ENCODE measurements at places on chromosomes 7 and 10.

DNA sequence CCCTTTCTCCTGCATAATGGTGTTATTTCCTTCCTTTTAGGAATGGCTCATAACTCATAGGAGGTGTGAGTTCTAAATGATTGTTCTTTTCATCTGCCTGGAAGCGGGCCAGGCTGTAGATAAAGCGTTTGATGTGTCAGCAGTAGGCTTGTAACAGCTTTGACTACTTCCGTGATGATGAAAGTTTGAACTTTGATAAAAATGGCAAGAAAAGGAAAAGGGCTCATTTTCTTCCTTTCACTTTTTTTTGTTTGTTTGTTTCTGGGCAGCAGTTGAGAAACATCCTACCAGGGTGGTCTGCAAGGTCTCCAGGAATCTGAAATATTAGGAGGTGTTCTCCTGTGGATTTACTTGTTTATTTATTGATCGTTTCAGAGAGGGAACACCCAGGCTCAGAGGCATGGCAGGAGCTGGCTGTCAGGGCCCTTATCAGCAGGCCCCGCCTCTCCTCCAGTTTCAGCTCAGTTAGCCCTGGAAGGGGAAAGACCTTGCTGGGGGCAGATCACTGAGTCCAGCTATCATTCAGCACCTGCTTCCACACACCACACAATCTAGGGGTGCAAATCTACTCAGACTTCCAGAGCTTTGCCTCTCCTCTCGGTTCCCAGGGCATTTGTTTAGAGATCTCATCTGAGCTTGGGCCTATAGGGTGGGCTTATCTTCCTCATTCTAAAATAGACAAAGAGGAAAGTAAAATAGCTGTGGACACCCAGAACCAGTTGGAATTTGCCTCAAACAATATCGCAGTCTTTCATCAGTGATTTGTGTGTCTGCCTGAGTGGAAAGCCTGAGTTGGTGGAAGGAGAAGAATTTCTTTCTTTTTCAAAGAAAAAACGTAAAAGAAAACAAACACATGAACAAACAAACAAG lies 130.9 kb downstream of the BMPER start:
- no peak for DNase-seq

DNA sequence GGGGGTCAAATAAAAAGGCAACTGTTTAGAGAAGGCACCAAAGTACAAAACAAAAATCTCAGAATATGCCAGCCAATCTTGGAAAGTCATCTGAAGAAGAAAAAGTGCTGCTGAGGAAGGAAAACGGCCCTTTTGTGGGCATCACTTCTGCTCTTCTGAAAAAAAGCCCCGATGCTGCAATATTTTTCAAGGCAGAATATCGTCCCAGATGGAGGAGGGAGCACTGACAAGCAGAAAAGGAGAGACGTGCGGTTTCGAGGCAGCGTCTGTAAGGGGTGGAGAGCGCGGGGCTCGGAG lies 959 bp upstream of the ATRNL1 start:
- DNase-seq, result no peak

GRCh38 chr7:128431221-128431620 lies 21.4 kb upstream of the IMPDH1 start:
- no peak for DNase-seq

GRCh38 chr7:7005303-7005702 lies 177.0 kb upstream of the C1GALT1 start:
- DNase-seq, result no peak

DNA sequence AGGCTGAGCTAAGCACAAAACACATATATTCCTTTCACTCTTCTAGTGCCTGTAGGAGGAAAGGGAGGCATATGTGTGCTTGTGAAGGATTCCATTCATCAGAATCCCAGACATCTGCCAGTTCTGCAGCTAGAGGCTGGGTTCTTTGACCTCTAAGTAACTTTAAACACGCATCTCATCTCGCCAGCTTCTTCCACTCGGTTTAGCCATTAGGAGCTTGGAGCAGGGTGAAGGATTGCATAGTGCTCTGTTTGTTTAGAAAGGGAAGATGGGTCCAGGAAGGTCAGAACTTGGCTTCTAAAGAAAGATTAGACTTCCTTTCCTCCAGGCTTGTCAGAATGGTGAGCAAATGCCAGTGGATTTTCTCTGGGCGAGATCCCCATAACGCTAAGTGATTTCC lies 43.6 kb downstream of the HK1 start:
- DNase-seq, result no peak

DNA sequence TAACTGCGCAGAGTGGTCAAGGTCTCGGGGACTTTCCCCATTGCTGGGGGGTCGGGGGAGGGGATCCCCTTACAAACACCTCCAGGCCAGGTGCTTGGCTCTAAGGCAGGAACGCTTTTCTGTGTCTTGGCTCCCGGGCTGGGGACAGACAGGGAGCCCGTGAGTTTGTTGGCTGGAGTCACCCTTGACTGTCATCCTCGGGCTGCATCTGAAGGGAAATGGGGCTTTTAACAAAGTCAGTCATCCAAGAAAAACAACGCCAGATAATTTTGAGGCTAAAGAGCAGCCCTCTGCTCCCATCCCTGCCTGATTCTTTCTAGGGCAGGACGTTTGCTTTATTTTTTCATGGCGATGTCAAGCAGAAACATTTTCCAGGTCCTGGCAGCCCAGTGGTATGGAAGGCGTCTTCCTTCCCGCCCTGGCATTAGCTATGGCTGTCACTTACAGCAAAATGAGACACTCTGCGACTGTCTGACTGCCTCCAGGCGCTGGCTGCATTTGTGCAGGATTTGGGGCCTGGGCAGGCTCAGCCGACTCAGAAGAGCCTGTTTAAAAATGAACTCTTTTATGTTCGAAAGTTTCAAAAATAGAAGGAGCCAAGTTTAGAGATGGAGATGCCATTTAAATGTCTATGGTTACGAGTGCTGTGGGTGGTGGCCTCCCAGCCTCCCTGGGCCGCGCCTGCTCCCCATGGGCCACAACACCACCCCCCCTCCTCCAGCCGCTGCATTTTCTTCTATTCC lies 54.7 kb upstream of the TNS3 start:
- DNase-seq, result no peak

DNA sequence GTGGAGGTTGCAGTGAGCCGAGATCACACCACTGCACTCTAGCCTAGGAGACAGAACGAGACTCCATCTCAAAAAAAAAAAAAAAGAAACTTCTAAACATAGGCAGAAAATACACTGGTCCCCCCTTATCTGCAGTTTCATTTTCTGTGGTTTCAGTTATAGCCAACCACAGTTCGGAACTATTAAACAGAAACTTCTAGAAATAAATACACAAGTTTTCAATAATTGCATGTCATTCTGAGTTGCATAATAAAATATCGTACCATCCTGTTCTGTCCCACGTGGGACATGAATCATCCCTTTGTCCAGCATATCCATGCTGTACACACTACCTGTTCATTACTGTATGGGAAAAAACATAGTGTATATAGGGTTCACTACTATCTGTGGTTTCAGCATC lies 8.0 kb downstream of the XRCC2 start:
- no peak for DNase-seq

GRCh38 chr10:92967641-92968040 lies 93.0 kb upstream of the CYP26C1 start:
- DNase-seq, result no peak

GRCh38 chr7:83096065-83096580 lies 66.6 kb downstream of the PCLO start:
- DNase-seq, result no peak

- DNase-seq, result no peak
Measured at GRCh38 chr7:143239813-143240212, 18.0 kb downstream of the TAS2R40 start.

DNA sequence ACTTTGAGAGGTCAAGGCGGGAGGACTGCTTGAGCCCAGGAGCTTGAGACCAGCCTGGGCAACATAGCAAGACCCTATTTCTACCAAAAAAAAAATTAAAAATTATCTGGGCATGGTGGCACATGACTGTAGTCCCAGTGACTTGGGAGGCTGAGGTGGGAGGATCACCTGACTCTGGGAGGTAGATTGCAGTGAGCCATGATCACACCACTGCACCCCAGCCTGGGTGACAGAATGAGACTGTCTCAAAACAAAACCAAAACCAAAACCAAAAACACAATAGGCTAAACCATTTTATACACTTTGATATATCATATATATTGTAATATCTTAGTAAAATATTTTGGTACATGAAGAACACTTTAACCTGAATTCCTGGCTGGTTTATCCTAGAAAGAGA lies 101.6 kb downstream of the RAPGEF5 start:
- DNase-seq, result no peak

- DNase-seq, result no peak
Measured at GRCh38 chr10:78401624-78402367, 368.1 kb downstream of the RPS24 start.

- DNase-seq, result no peak
Measured at GRCh38 chr7:151008143-151008510, 16.2 kb downstream of the ATG9B start.

DNA sequence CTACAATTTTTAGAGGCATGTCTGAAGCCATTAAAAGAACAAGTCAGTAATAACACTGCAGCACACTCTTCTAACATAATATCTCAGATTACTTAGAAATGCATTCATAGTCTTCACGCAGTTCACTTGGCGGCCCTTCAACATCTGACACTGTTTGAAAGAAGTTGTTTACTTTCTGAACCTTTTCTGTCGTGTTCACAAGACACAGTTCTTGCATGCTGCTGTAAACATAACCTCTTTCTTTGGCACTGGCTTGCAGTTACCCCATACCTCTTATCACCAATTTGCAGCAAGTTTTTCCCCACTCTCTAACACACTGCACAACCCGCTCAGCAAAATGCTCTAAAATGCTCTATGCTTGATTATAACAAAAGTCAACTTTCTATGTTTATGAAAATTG lies 12.0 kb downstream of the PIP4K2A start:
- DNase-seq, result no peak

GRCh38 chr7:31633894-31634494 lies 53.0 kb upstream of the PPP1R17 start:
- peak; percentile 70 for DNase-seq

GRCh38 chr7:44762726-44763522 lies 14.3 kb downstream of the ZMIZ2 start:
- DNase-seq, result no peak

GRCh38 chr7:45456105-45456504 lies 118.1 kb upstream of the ADCY1 start:
- no peak for DNase-seq

DNA sequence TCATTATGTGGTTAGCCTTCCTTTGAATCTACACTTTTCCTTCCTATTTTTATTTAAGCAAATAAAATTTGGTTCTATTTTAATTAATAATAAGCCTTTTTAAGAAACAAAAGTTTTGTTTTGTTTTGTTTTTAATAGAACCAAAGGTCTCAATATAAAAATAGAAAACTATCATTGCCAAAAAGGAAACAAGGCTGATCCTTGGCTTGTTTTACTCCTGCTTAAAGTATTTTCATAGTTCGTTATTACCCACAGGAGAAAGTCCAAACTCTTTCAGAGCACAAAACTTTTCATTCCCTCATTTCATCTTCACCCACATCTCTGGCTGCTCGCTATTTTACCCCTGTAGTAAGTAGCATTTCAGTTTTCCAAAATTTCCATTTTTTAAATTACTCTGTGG lies 374.8 kb downstream of the SEMA3D start:
- DNase-seq, result no peak

- DNase-seq, result peak; percentile 34
Measured at GRCh38 chr10:42864575-42864974, 82.0 kb downstream of the BMS1 start.

DNA sequence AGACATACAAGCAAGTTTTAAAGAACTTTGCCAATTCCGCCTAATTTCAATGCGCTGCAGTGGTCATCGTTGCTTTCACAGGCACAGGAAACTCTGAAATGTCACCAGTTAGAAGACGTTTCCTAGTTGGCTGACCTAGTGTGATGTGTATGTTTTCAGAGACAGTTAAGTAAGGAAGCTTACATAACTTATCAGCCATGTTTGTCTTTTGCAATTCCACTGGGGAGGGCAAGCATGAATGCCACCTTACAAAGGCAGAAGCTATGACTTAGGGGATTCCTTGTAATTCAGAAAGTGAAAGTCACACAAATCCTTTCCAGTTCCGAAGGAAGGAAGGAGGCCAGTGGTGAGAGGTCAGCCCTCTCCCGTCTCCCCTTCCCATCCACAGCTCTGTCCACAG lies 15.0 kb upstream of the NPS start:
- no peak for DNase-seq

GRCh38 chr7:99105756-99106155 lies 38.2 kb downstream of the SMURF1 start:
- DNase-seq, result no peak

GRCh38 chr7:10429511-10429910 lies 544.2 kb upstream of the PHF14 start:
- DNase-seq, result no peak
